Stimulated activated CD8-positive, alpha-beta memory T cell treated with anti-CD3 and anti-CD28 coated beads, Interleukin-4, amount 100 ng/mL, for 24 hours (primary cell): ENCODE measurements at places on chromosomes 2 and 18.
A peak's percentile ranks its signal among the peaks of the same experiment; 100 is the strongest.

DNA sequence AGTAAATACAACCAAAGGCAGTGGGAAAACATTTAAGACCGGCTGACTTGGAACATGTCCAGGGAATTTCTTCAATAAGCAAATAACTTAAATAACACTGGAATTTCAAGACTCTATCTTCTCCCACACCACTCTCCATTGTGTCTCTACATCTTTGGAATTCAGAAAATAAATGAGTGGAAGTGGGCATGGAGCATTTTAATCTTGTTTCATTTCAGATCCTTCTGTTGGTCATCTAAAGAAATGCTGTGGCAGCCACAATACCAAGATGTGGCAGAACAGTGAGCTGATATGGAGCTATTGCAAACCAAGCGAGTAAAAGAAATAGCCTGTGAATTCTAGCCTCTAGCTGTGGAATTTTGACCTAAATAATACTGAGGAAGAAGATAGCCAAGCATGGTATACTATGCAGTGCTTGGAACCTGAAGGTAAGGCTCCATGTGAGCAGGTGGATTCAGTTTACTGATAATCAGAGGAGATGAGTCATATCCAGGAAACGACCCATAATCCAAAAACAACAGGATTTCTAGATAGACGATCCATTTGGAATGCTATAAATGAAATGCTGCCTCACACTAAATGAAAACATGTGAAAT, 157.1 kb upstream of the SCN7A start:
- DNase-seq, result no peak

GRCh38 chr2:226839951-226840350, 4.1 kb downstream of the RHBDD1 start:
- no peak for DNase-seq

GRCh38 chr2:211423018-211423417, 866.6 kb downstream of the CPS1 start:
- no peak for DNase-seq

DNA sequence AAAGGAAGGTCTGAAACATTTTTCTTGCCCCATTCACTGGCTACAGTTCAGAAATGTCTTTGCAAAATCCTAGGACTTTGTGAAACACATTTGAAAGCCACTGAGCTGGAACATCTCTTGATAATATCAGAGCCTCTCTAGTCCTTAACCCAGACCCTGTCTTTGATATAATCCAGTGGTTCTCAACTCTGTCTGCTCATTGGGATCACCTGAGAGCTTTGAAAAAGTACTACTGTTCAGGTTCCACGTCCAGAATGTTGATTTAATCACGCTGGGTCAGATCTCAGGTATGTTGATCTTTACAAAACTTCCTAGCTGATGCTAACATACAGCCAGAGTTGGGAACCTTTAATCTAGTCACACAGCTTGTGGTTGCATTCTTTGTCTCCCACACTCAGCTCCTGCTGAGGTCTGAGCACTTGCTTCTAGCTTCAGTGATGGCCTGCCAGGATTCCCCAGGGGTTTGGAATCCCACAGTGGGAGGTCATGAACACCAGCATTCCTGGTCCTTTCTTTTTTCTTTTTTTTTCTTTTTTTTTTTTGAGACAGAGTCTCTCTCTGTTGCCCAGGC, 262.7 kb downstream of the SETBP1 start:
- DNase-seq, result no peak

- DNase-seq, result no peak
These were observed 238.4 kb downstream of the ACTR3 start for GRCh38 chr2:114128263-114128662.

- DNase-seq, result peak; percentile 34
These were observed 153.7 kb upstream of the SERTAD2 start for GRCh38 chr2:64807417-64807816.

GRCh38 chr2:160794926-160795325, 301.3 kb upstream of the RBMS1 start:
- no peak for DNase-seq

DNA sequence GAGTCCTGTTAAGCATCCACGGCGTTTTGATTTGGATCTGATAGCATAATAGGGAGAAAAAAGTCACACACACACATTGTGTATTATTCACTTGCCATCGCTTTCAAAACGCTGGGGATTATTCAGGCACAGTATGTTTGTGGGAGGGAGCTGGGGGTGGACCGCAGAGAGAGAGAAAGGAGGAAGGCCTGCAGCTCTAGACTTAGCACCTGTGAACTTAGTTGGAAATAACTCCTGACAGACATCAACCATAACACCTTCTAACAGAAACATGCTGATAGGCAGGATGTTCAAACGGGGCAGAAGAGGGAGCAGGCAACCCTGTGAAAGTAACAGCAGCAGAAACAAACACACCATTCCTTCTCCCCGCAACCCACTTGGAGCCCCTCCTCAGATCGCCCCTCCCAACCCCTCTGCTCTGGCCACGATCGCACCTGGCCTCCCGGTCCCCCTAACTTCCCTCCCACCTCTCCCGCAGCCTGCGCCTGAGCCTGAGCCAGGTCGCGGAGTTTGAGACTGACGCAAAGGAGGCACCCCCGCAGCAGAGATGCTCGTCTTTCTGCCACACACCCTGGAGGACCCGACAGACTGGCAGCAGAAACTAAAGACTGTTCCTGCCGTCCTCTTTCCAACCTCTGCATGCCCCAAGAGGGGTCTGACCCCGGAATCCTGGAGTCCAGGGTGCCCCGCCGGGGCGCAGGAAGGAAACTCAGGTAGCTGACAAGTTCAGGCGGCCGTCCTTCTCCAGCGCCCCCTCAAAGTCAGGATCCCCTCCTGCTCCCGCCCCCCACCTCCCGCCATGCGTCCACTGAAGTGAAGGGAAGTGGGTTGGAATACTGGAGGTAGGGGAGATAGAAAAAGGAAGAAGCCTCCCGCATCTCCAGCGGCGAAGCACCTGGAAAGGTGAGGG, 738 bp downstream of the CHST9 start:
- no peak for DNase-seq

DNA sequence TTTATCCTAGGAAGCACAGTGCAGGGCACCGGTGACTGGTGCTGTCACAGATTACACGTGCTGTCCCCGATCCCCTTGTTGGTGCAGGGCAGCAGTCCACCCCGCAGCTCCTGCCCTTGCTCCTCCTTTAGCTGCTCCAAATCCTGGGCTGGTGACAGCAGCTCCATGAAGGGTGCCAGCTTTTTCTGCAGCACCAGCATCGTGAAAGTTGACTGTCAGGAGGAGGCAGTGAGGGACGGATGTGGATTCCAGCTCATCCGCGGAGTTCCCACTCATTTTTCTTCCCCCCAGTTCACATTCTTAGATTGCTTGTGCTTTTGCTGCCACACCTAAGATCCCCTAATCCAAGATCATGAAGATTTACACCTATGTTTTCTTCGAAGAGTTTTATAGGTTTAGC, 67.5 kb downstream of the ONECUT2 start:
- no peak for DNase-seq

GRCh38 chr2:187819624-187820023, 265.4 kb upstream of the TFPI start:
- DNase-seq, result no peak

DNA sequence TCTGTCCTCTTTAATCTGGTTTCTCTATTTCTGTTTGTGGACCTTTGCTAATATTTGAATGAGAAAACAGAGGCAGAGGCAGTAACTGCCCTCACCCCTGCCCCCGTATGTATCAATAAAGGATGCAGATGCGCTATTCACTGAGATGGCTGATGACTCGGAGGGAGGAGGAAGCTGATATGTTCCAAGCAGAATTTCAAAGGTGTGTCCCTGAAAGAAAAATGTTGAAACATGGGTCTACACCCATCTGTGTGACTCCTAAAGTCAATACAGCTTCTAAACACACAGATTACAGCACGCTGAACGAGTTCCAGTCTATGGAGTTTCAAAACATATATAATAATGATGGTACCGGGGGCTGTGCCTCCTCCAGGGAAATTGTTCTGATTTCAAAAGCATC, 38.8 kb downstream of the EPHA4 start:
- no peak for DNase-seq

GRCh38 chr18:47204908-47205522, 28.9 kb upstream of the IER3IP1 start:
- DNase-seq, result peak; percentile 13

DNA sequence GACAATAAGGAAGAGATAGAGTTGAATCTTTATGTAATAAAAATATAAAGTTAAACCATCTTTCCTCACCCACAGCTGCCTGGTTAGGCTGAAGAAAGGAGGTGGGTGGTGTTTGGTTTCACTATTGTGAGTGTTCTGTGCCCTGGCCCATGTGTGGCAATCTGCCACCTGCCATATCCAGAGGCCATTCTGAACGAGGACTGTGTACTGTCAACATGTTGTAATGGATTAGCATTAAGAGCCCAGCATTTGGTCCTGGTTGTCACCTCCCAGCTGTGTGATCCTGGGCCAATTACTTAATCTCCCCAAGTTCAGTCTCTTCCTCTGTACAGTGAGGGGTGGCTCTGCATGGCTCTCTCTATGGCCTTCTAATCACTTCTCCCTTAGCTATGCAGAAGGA, 118.2 kb upstream of the SEC11C start:
- DNase-seq, result no peak

DNA sequence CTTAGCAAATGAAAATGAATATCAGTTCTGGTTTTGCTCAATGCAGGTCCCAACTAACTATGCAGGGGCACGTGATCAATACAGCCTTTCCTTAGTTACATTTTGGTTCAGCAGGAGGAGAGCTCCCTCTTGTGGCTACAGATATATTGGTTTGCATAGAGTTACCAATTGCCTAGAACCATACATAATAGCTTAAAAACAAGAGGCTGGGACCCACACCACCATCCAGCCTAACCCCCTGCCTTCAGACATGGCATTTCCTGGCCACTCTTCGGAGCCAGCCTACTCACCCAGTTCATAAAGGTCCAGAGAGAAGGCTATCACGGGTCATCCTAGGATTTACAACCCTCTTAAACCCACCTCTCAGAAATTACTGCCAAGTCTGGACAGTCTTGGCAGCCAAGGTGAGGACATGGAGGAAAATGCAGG, 10.5 kb downstream of the CCDC93 start:
- DNase-seq, result no peak

DNA sequence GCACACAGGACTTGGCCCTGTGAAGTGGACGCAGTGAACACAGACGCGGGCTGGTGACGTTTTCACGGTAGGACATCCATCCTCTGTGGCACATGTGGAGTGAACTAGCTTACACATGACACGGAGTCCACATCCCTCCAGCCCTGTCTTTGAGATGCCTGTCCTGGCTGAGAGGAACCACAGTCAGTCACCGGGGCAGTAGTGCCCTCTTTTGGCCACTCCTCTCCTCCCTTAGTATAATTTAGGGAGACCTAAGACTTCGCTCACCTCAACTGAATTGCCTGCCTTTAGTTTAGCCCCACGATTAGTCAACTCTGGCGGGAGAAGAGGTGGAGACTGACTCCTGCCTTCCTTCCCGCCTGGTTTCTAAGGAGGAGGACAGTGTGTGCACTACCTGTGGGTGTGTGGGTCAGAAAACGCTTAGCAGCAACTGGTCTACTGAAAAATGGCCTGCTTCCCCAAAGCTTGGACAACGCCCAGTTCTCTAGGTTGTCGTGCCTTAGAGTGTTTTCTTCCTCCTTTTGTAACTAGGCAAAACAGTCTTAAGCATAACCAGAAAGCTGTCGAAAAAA, 70.6 kb downstream of the MBP start:
- DNase-seq, result no peak

DNA sequence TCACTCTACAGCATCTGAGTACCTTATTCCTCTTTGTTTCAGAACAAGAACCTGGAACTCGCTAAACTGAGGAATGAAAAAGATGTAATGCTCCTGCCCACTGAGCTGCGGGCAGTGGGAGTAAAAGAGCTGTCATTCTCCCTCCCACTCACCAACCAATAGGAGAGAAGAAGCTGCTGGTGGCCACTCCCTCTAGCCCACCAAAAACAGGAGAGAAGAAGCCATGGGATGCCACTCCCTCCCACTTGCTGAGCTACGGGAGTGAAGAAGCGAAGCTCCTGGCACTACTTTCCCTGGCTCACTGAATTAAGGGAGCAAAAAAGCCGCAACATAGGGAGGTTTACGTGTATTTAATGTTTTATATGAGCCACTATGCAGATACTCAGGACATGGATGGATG, 53.7 kb downstream of the RIT2 start:
- no peak for DNase-seq

DNA sequence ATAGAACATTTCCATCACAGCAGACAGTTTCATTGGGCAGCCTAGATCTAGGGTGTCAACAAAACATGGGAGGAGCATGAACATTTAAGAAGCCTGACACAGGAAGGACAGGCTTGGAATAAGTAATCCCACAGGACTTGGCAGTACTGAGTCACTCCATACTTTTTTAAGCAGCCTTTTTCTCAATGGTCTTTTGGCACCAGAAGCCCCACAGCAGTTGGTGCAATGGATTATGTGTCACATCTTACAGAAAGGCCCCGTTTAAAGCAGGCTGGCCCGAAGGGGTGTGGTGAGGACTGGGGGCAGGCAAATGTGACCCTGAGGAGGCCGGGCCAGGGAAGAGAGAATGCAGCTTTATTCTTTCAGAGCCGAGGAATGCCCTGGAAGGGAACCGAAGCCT, 26.6 kb downstream of the SPTBN1 start:
- DNase-seq, result no peak

GRCh38 chr18:68083131-68083530, 566.6 kb upstream of the DSEL start:
- no peak for DNase-seq

- DNase-seq, result no peak
These were observed 653.4 kb downstream of the NYAP2 start for GRCh38 chr2:226052772-226053416.

DNA sequence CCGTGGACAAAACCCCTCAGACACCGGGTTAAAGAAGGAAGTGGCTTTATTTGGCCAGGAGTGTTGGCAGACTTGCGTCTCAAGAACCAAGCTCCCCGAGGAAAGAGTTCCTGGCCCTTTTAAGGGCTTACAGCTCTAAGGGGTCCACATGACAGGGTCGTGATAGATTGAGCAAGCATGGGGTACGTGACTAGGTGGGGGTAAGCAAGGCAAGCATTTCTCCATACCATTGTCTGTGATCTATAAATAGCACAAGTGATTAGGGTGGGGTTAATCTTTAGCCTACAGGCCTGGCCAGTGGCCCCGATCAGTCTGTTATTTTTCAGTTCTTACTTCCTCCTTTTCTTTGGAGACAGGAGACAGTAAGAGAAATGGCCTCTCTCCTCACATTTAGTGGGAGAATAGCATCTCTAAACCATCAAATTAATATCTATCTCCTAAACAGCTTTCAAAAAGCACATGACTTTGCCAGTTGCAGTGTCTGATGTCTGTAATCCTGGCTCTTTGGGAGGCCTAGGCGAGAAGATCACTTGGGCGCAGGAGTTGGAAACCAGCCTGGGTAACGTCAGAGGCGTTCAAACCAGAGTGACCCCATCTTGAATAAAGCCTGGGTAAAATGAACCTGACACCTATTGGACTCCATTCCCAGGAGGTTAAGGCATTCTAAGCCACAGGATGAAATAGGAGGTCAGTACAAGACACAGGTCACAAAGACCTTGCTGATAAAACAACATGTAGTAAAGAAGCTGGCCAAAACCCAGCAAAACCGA, 18.3 kb upstream of the CNOT11 start:
- no peak for DNase-seq

DNA sequence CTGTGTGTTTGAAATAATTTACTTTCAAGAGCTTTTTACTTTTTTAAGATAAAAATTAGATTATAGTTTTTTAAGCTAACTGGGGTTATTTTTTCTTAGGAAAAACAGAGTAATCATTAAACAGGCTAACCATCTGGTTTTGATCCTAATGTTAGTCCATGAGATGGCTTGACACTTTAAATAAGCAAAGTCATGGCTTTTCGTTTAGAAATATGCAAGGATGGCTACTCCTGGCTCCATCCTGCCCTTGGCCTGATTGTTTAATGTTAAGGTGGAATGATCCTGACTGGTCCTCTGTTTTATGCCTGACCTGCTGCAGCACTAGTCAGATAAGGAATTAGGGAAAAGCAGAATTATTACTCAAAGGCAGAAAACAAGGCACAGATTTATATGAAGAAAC, 39.7 kb upstream of the PNPT1 start:
- DNase-seq, result no peak
